Caco-2 (cell line): ENCODE measurements at places on chromosomes 5 and 9. TPM values are rescaled to one million over a fixed set of nuclear protein-coding genes. Genes with fewer than 3 reads are reported as not detected.

GRCh38 chr5:173123416-173123815, 20.9 kb upstream of the BNIP1 start:
- DNase-seq: no peak
- H3K27me3 ChIP-seq: no peaks in the 10 kb centered on the region
- H3K4me3 ChIP-seq: no peak overlapping the region
- no peaks in the 10 kb centered on the region for H3K4me1 ChIP-seq
- peaks cover 1% of the 10 kb centered on the region; the same call in 1 of the 2 replicates for H3K36me3 ChIP-seq

FREM1 gene
- 0.50 and 0.67 TPM in 2 replicates for total RNA-seq

GRCh38 chr9:137784046-137784445, 93.5 kb upstream of the CACNA1B start:
- no peak overlapping the region for H3K27ac ChIP-seq
- H3K36me3 ChIP-seq: peaks cover 3% of the 10 kb centered on the region
- no peaks in the 10 kb centered on the region for H3K27me3 ChIP-seq

DNA sequence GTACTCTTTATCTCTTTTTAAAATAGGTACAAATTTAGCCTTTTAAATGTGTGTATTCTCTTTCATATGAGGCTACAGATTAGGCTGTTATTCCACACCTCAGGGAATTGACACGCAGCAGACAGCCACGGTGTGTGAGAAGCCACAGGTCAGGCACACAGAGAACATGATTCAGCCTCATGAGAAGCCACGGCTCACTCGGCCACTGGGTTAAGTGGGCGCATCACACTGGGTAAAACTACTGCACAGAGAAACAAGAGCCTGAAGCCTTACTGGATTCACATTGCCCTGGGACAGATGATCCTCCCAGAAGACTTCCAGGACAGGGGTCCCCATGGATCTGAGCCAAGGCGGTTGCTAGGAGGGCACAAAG, 28.2 kb downstream of the LPCAT1 start:
- no peaks in the 10 kb centered on the region for H3K36me3 ChIP-seq
- H3K4me1 ChIP-seq: no peaks in the 10 kb centered on the region
- H3K27ac ChIP-seq: no peak overlapping the region
- DNase-seq: no peak
- no peaks in the 10 kb centered on the region for H3K27me3 ChIP-seq
- H3K4me3 ChIP-seq: no peak overlapping the region

CSNK1A1 gene
- 252 and 264 TPM in 2 replicates for total RNA-seq

QSOX2 gene
- 26.9 and 29.6 TPM in 2 replicates for total RNA-seq

CSF2 gene
- total RNA-seq: not detected in 2 replicates

DNA sequence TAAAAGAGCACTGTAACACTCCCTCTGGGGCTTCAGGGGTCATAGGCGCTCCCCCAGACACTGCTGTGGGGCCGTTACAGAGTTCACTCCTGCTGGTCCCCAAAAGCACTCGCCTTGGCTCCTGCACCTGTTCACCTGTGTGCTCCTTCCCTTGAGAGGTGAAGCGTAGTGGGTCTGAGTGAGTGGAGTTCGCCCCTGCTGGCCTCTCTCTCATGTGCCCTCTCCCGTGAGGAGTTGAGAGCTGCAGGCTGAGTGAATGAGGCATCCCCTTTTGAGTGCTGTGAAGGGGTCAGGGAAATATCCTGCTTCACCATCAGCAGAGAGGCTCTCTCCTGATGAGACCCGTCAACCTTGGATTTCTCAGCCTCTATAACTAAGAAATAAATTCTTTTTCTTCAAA, 134.6 kb upstream of the TUT7 start:
- H3K36me3 ChIP-seq: no peaks in the 10 kb centered on the region
- no peaks in the 10 kb centered on the region for H3K4me1 ChIP-seq
- DNase-seq: no peak
- no peak overlapping the region for H3K27ac ChIP-seq

DNA sequence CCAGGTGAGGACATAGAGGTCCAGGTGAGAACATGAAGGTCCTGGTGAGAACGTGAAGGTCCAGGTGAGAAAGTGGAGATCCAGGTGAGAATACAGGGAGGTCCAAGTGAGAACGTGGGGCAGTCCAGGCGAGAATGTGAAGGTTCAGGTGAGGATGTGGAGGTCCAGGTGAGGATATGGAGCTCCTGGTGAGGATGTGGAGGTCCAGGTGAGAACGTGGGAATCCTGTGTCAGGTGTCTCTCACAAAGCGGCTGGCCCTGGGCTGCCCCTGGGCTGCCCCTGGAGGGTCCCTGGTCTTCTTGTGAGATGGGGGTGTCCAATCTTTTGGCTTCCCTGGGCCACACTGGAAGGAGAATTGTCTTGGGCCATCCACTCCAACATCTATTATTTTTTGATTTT, 133.4 kb downstream of the MRPL36 start:
- H3K36me3 ChIP-seq: no peaks in the 10 kb centered on the region
- H3K27me3 ChIP-seq: no peaks in the 10 kb centered on the region
- DNase-seq: no peak
- peaks cover 5% of the 10 kb centered on the region; the same call in 1 of the 2 replicates for H3K4me1 ChIP-seq

- no peaks in the 10 kb centered on the region for H3K36me3 ChIP-seq
- H3K27me3 ChIP-seq: no peaks in the 10 kb centered on the region
- H3K27ac ChIP-seq: peak overlapping the region; percentile 95
Observed at GRCh38 chr9:111036946-111037345, 1.3 kb downstream of the LPAR1 start.

STPG3 gene
- not detected in 2 replicates for total RNA-seq

GRCh38 chr5:9283021-9283420, 262.9 kb downstream of the SEMA5A start:
- no peaks in the 10 kb centered on the region for H3K36me3 ChIP-seq
- no peak overlapping the region for H3K4me3 ChIP-seq
- DNase-seq: no peak

DNA sequence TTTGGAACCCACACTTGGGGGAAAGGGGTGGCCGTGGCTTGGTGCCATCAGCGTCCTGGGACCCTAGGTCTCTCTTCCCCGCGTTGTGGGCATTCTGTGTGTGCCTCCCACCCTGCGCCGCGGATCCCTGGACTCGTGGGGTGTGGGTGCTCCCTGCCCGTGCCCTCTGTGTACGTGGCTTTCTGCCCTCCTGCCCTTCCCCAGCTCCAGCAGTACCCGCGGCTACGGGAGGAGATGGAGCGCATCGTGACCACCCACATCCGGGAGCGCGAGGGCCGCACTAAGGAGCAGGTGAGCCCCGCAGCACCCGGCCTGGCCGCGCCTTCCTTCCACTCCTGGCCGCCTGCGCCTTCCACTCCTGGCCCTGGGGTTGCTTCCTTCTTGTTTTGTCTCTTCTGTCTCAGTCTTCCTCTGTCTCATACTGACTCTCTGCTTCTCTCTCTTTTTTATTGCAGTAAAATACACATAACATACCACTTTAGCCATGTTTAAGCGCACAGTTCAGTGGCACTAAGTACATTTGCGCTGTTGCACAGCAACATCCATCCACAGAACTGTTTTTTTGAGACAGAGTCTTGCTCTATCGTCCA, 30.7 kb downstream of the DNM1 start:
- H3K27ac ChIP-seq: no peak overlapping the region
- H3K4me3 ChIP-seq: no peak overlapping the region
- no peaks in the 10 kb centered on the region for H3K27me3 ChIP-seq

DNA sequence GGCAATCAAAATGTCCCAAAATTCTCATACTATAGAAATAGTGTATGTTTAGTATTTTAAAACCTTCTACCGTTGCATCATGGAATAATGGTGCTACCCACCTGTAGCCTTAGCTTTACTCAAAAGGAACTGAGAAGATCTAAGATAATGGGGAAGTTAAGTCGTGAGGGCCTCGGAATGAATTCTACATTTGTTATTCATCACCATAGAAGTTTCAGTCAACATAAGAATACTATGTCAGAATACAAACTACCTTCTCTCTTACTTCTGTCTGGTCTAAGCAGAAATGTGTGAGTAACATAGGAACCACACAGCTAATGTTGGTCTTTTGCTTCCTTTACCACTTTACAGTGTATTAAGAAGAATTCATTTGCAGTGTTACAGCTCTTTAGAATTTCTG, 43.2 kb downstream of the RFK start:
- DNase-seq: no peak
- no peak overlapping the region for H3K27ac ChIP-seq
- H3K27me3 ChIP-seq: no peaks in the 10 kb centered on the region
- no peak overlapping the region for H3K4me3 ChIP-seq

- no peak for DNase-seq
- no peaks in the 10 kb centered on the region for H3K27me3 ChIP-seq
- H3K36me3 ChIP-seq: peaks cover 9% of the 10 kb centered on the region
- H3K27ac ChIP-seq: no peak overlapping the region
Observed at GRCh38 chr5:661891-662750, 31.0 kb downstream of the TPPP start.

DNA sequence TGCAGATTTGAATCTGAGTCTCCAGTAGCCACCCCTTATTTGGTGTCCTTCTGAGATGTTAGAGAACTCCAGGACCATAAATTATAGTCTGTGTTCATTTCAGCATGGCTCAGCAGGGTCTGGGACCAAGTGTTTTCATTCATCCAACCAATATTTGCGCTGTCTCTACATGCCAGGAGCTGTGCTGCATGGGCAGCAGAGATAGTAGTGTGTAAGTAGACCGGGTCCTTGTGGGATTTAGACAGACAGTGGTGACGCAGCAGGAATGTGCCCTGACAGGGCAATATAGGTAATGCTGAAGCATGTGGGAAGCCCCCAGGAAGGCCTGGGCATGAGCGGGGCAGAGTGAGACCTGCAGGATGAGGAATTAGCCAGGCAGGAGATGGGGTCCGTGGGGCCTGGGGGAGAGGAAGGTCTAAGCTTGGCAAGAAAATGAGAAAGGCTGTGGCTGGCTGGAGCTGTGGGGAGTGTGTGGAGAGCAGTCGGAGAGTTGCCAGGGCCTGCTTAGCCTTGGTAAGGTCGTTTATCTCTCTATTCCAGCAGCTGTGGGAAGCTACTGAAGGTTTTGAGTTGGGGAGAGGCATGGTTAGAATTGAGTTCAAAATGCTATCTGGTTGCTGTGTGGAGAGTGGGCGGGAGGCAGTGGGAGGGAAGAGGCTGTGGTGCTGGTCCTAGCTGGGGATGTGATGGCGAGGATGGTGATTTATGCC, 16.8 kb downstream of the STXBP1 start:
- H3K36me3 ChIP-seq: no peaks in the 10 kb centered on the region
- no peak overlapping the region for H3K4me3 ChIP-seq
- no peak for DNase-seq
- no peak overlapping the region for H3K27ac ChIP-seq
- 0 out of 2 replicates have a peak, but pooled peaks cover 3% of the 10 kb centered on the region for H3K4me1 ChIP-seq
- H3K27me3 ChIP-seq: no peaks in the 10 kb centered on the region

- H3K27me3 ChIP-seq: no peaks in the 10 kb centered on the region
- no peak overlapping the region for H3K4me3 ChIP-seq
- H3K4me1 ChIP-seq: no peaks in the 10 kb centered on the region
- no peak overlapping the region for H3K27ac ChIP-seq
Observed at GRCh38 chr5:114782177-114782576, 387.5 kb downstream of the TRIM36 start.

SLC6A7 gene
- not detected in 2 replicates for total RNA-seq

- H3K4me1 ChIP-seq: no peaks in the 10 kb centered on the region
- no peak overlapping the region for H3K27ac ChIP-seq
- no peaks in the 10 kb centered on the region for H3K27me3 ChIP-seq
- H3K4me3 ChIP-seq: no peak overlapping the region
Observed at GRCh38 chr5:50709471-50709870, 43.0 kb downstream of the PARP8 start.

GRCh38 chr9:136703276-136703860, 9.0 kb upstream of the DIPK1B start:
- no peaks in the 10 kb centered on the region for H3K27me3 ChIP-seq
- H3K4me1 ChIP-seq: peaks cover 15% of the 10 kb centered on the region
- H3K36me3 ChIP-seq: no peaks in the 10 kb centered on the region
- DNase-seq: no peak

DNA sequence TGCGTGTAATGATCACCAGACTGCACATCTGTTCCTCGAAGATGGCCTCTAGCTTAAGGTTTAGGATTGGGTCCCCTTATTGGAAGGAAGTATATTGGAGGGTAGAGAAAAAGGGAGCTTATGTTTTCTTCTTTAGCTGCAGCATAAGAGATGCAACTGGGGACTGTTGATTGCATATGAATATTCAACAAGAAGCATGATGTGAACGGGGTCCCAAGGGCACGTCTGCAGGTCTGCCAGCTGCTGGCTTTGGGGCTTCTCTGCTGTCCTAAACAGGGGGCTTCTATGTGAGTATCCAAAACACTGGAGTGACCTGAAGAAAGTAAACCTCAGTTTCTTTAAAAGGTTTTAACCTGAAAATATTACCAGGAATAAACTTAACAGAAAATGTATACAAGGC, 3.6 kb upstream of the BNIP1 start:
- no peaks in the 10 kb centered on the region for H3K27me3 ChIP-seq
- peaks cover 16% of the 10 kb centered on the region for H3K4me1 ChIP-seq
- H3K4me3 ChIP-seq: no peak overlapping the region

DNA sequence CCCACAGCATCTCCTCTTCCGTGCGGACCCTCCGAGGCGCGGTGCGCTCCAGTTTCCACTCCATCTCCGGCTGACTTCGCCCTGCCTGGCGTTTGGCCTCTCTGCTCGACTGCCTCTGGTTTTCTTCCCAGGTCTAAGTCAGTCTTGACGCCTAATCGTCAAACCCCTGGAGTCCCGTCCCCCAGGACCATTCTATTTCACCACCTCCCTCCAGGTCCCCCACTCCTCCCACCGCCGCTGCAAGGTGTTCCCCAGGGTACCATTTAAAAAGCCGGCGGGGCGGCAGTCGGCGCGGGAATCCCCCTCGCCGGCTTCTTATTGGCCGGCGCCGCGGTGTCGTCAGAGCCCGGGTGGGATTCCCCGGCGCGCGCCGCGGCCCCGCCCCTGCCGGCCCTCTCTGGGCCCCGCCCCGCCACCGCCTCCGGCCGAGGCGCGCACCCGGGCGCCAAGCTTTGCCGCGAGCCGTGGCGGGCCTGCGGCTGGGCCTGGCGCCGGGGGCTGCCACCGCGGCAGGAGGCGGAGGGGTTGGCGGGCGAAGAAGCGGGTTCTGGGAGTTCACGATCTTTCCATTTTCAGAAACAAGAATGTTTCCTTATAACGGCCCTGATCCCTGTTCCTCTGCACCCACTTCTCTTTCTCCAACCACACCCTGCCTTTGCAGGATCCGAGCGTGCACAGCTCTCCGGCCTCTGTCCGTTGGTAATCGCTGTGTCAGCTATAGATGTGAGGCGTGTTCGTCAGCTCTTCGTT, at the start of gene CDC20B:
Gene CDC20B, minus strand, starts transcription at position 241 of the 750 bp plus-strand sequence. Its CDS starts 177 bp downstream, at position 64.
- peaks cover 3% of the 10 kb centered on the region for H3K27me3 ChIP-seq
- H3K36me3 ChIP-seq: no peaks in the 10 kb centered on the region
- H3K4me3 ChIP-seq: peak within 1 kb of the TSS; percentile 50
- peak; percentile 83 for DNase-seq

- DNase-seq: no peak
- H3K4me3 ChIP-seq: no peak overlapping the region
- no peaks in the 10 kb centered on the region for H3K27me3 ChIP-seq
- H3K27ac ChIP-seq: no peak overlapping the region
Observed at GRCh38 chr5:14773588-14773987, 98.0 kb downstream of the ANKH start.

- no peak for DNase-seq
- H3K27me3 ChIP-seq: no peaks in the 10 kb centered on the region
- H3K4me1 ChIP-seq: 0 out of 2 replicates have a peak, but pooled peaks cover 5% of the 10 kb centered on the region
- H3K27ac ChIP-seq: no peak overlapping the region
Observed at GRCh38 chr9:109027176-109027575, 13.9 kb upstream of the CTNNAL1 start.
